Right lobe of liver (tissue), 6 donors: ENCODE measurements at places on chromosomes 1 and 21. TPM values are rescaled to one million over a fixed set of nuclear protein-coding genes. Genes with fewer than 3 reads are reported as not detected.

Gene SERTAD4
- total RNA-seq, result not detected

Gene ATP5PO
- 162 TPM for total RNA-seq

Gene INAVA
- 0.44 TPM for total RNA-seq

Gene TIE1
- 9.0 TPM for total RNA-seq

Gene FMO5
- 121 TPM for total RNA-seq

Gene PDC
- total RNA-seq, result not detected

Gene KRTAP7-1
- total RNA-seq, result not detected

Gene GORAB
- total RNA-seq, result 6.6 TPM

Gene ZNF593OS
- total RNA-seq, result not detected

Gene CYP4A22
- 49.4 TPM for total RNA-seq

Gene FAM72D
- total RNA-seq, result not detected

- DNase-seq, result no peak
Observed at GRCh38 chr1:117013309-117013858, 11.8 kb downstream of the CD101 start.

DNA sequence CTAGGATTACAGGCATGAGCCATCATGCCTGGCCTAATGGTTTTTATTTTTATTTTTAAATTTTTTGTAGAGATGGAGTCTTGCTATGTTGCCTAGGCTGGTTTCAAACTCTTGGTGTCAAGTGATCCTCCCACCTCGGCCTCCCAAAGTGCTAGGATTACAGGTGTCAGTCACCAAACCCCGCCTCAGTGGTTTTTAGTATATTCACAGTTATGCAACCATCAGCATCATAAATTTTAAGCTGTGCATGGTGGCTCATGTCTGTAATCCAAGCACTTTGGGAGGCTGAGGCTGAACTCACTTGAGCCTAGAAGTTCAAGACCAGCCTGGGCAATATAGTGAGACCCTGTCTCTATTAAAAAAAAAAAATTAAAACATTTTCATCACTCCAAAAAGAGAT, 28.6 kb downstream of the PIK3CD start:
- no peak for DNase-seq

DNA sequence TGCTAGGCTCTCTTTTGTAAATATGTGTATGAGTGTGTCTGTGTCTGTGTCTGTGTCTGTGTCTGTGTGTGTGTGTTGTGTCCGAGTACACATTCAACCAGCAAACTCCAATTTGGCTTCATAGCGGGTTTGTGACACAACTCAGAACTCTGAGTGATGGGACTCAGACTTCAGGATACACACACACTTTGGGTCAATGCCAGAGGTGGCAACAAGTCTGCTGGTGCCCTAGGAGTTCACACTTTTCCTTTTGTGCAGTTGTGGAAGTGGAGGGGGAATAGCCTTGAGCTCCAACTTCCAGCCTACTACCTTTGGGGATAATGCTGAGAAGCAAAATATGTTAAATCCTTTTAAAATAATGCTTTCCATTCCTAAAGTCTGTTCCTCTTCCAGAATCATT, 16.6 kb upstream of the TBX15 start:
- no peak for DNase-seq

GRCh38 chr1:67801903-67802302, 31.4 kb downstream of the GNG12 start:
- DNase-seq, result no peak

DNA sequence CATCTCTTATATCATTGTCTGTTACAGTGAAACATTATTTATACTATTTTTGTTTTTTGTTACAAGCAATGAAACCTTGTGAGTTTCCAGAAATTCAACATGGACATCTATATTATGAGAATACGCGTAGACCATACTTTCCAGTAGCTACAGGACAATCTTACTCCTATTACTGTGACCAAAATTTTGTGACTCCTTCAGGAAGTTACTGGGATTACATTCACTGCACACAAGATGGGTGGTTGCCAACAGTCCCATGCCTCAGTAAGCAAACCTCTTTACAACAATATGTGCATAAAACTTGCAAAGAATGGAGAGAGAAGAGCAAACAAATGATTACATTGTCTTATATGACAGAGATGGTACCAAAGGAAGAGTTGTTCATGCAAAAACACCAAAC, 22.4 kb downstream of the CFHR4 start:
- no peak for DNase-seq

DNA sequence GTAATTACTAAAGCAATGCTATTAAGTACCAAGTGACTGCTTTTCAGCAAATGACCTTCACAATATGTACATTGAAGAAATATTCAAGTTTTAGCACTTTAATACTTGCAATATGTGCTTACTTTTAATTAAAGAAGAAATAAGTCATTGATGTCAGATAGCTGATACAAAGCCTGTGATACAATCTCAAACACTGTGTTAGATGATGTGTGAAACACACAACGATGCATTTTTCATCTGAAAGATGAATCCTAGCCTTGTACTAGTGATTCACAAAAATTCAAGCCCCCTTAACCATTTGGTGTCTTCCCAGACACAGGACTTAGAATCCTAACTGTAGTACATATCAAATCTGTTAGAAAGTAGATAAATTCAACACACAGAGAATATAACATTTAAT, 724.1 kb upstream of the ADAMTS5 start:
- DNase-seq, result no peak

DNA sequence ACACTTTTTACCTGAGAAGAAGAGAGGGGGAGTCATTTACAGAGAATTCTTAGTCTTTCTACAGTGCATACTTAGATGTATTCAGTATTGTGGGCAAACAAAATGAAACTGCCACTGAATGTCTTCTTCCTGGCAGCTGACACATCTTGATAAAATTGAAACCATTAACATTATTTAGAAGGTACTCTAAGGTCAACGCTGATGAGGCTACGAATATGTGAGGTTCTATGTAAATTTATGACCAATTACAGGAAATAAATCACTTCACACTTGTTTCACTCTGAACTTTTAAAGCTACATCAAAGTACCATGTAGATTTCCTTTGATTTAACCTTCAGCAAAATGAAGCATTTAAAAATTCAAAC, 51.3 kb upstream of the GFI1 start:
- DNase-seq, result no peak

- DNase-seq, result no peak
Observed at GRCh38 chr21:15531986-15532385, 197.8 kb upstream of the USP25 start.

DNA sequence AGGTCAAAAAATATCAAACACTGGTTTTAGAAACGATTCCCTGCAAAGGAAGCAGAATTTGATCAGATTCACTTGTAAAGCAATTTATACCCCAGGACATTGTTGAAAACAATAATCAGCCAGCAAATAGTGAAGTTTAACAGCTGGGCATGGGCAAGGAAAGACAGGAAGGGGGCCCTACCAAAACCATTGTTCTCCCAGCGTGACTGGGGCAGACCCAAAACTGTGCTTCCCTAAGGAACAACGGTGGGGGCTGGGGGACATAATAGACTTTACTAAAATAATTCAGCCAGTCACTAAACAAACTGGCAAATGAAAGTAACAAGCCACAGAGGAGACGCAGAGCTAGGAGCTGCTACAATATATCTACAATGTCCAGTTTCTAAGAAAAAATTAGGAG, 100.2 kb downstream of the AHCTF1 start:
- DNase-seq, result no peak

DNA sequence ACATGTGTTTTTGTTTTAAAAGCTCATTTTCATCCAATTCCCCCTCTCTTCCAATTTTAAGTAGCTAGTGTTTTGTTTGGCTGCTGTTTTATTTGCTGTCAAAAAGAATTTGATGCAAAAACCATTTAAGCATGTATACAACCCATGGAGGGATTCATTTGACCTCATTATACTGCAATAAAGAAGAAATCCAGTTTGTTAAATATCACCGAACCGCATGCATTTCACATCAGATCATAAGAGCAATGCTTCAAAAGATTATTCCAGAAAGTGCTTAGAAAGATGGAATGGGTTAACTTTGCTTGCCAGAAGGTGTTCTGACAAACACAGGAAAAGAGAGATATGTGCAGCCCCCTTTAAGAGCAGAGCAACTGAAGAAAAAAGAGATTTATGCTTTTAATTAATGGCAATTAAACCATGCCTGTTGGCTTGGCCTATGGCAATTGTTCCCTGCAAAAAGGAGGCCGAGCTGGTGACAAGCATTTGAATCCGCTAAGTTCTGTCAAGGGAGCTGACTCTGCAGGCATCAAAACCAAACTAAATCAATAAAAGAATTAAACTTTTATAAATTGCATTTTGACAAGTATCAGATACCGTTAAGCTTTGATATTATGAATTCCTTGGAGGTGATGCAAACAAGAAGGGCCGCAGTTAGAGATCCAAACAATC, 14.4 kb upstream of the BARHL2 start:
- DNase-seq, result no peak

DNA sequence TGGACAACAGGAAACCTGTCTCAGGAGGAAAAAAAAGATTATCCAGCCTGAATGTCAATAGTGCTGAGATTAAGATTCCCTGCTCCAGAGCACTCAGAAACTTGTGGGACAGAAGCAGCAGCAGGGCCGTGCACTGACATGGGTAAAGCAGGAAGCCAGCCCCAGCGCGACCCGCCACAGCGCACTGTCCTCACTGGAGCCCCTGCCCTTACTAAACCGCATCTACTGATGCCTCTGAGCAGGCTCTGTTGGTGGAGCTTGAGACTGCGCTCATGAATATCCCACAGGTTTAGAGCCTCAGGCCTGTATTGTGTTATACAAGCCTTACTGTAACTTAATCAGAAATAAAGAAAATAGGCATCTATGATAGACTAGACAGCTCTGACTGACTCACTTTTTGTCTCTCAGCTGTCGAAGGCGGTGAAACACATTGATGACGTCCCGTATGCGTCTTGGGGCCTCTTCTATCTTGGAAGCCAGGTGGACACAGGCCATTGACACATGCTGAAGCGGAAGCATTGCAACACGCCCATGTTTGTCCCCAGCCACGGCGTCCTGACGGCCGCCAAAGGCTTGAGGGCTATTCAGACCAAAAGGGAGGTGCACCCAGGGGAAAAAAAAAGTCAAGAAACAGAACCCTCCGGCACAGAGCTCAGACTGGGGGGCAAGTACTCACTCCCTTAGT, 1.2 kb downstream of the CCNL2 start:
- peak; percentile 70 for DNase-seq

GRCh38 chr1:10063878-10064277, 31.1 kb downstream of the UBE4B start:
- DNase-seq, result no peak

- DNase-seq, result no peak
Observed at GRCh38 chr1:99644279-99645004, 1.5 kb upstream of the PALMD start.

DNA sequence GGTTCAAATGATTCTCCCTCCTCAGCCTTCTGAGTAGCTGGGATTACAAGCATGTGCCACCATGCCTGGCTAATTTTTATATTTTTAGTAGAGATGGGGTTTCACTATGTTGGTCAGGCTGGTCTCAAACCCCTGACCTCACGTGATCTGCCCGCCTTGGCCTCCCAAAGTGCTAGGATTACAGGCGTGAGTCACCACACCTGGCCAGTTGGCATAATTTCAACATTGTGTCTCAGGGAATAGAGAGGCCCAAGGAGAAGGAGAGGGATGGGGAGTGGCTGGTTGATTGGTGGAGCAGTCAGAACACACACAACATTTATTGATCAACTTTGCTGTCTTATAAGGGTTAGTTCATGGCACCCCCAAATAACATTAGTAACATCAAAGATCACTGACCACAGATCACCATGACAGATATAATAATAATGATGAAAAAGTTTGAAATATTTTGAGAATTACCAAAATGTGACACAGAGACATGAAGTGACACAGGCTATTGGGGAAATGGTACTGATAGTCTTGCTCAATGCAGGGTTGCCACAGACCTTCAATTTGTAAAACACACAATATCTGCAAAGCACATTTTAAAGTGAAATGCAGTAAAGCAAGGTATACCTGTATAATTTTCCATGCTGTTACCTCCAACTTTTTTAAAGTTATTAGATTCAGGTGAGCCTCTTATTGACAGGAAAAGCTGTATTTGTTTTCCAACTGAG, 15.8 kb upstream of the CYB5R1 start:
- DNase-seq, result no peak

DNA sequence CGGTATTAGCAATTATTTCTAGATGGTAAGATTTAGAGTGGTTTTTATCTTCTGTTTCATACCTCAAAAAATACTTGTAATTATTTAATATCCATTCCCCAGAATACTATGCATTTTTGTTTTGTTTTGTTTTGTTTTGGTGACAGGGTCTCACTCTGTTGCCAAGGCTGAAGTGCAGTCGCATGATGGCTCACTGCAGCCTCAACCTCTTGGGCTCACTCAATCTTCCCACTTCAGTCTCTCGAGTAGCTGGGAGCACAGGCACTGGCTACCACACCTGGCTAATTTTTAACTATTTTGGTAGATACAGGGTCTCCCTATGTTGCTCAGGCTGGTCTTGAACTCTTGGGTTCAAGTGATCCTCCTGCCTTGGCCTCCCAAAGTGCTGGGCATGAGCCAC, 252.7 kb downstream of the AKT3 start:
- no peak for DNase-seq

DNA sequence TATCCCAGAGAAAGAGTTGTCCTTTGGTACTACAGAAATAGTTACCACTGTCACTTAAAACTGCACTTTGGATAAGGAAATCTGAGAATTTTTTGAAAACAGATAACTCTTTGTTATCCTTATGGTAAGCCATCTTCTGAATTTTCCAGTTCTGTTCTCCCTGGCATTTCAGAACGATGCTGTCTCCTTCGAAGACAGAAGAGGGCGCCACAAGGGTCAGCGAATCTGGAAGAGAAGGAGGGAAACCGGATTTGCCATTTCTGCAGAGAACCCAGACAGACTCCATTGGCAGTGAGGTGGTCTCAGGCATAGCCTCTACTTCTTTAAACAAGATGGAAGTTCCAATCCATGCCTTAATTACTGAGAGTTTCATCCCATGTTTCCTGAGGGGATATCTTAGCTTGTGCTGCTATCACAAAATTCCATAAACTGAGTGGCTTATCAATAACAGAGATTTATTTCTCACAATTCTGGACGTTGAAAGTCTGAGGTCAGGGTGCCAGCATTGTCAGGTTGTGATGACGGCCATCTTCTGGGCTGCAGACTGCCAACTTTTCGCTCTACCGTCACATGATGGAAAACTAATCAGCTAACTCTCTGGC, 6.4 kb downstream of the FCRL2 start:
- DNase-seq, result no peak

DNA sequence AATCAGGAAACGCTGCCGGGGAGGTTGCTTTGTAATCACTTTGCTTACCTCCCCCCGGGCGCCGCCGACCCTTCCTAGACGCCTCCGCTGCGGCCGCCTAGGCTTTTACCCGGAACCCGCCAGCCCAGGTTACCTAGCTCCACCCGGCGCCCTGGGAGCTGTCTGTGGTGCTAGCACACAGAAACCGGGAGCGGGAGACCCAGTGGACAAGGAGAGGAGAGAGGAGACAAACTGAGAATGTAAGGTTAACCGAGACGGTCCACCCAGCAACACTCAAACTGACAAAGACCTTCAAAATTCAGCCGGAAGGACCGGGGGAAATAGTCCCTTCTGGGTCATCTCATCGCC, 9.8 kb downstream of the BARHL2 start:
- DNase-seq, result peak; percentile 62

DNA sequence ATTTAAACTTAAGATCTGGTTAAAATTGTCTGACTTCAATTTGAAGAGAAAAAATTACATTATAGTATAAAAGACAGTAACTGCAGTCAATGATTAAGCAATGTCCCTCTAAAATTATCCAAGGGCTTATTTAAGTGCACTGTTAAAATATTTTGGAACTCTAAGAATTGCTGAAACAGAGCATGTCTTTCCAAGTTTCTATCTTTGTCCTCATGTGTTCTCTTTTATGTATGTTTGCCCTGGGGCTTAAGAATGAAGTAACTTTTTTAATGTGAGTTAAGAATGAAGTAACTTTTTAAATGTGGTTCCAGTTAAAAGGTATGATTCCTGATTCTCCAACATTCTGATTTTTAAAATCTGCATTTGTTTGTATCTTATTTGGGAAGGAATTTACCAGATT, 69.0 kb upstream of the MARK1 start:
- no peak for DNase-seq
